ENCODE measurements at places on chromosomes 4 and X.

- DNase-seq, result no peak
These were observed 21.2 kb upstream of the FAM156A start for GRCh38 chrX:52979568-52979967.

DNA sequence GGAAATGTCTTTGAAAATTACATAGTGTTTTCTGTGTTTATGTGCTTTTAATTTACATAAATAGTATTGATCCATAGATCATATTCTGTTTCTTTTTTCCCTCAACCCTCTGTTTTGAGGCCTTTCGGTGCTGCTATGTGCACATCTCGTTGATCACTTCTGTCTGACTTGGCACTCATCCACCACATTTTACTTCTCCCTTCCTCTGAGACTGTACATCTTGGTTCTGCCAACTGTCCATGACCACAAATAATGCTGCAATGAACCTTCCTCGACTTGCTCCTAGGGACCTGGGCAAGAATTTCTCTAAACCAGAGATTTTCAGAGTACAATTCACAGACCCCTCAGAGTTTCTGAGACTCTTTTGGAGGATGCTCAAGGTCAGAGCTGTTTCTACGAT is 74.4 kb downstream of the RTL5 start:
- DNase-seq, result no peak

- DNase-seq, result no peak
These were observed 973 bp downstream of the ADAMTS3 start for GRCh38 chr4:72567821-72568675.

DNA sequence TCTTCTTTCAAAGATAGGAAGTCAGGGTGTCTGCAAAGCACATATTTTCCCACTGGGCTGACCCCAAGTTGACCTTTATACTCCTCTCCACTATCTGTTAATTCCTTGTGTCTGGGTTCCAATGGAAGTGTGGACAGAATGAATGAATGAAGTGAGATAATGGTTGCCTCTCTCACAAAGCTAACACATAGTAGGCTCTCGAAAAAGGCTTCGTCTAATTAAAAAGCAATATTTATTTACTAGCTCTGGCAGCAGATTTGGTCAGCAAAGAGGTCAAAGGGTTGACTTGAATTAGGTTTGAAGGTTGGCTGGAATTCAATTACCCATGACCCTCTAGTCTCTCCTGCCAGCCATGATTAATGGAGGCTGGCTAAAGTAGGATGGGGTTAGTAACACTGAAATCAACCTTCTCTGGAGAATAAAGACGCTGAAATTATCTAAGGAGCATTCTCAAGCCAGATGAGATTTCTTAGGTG is 280.3 kb upstream of the KLF3 start:
- no peak for DNase-seq

- DNase-seq, result no peak
These were observed 32.4 kb upstream of the MYOZ2 start for GRCh38 chr4:119103263-119103662.

DNA sequence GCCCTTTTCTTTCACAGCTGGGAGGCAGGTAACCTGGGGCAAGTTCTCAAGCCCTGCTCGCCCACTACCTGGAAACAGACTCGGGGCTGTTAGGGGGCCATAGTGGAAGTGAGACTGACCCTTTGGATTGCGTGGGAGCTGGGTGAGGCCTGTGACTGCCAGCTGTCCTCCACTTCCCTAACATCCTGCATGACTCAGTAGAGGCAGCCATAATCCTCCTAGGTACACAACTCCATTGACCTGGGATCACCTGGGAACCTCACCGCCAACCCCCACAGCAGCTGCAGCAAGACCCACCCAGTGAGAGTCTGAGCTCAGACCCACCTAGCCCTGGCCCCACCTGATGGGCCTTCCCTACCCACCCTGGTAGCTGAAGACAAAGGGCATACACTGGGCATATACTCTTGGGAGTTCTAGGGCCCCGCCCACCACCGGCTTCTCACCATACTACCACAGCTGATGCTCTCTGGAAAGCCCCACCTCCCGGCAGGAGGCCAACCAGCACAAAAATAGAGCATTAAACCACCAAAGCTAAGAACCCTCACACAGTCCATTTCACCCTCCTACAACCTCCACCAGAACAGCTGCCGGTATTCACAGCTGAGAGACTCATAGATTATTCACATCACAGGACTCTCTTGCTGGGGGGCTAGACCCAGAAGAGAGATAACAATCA is 61.1 kb upstream of the DCTD start:
- no peak for DNase-seq

DNA sequence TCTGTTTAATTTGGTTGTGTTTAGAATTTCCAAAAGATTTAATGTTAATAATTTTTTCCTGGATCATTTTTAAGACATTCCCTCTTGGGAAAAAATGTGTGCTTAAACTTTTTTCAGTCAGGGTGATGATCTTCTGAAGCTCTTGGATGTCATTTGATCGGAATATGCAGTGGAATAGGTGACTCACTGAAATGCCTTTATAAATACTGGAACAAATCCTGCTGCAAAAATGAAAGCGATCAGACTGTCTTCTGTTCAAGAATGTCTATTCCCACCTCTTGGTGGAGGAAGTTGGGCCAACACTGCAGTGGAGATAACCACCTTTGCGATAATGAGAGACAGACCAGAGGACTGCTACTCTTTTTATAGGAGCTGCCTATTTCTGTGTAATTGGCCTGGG is 46.7 kb downstream of the LARP1B start:
- DNase-seq, result no peak

DNA sequence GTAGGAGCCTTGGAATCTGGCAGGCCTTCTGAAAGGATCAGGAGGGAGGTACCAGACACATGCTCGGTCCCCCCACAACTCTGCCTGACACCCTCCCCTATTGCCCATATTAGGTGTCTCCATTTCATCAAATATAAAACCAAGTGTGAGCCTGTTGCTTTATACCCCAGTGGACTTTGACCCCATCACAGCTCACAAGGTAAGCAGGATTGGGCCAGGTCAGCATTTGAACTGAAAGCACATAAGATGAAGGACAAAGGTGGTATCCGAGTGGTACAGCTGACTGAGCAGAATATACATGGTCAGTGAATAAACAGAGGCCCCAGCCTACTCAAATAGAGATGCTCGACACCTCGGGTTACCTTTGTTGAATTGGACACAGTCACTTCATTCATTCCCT is 20.0 kb downstream of the SLC25A43 start:
- DNase-seq, result no peak

- no peak for DNase-seq
These were observed 615.4 kb upstream of the ZFP42 start for GRCh38 chr4:187380181-187380581.

DNA sequence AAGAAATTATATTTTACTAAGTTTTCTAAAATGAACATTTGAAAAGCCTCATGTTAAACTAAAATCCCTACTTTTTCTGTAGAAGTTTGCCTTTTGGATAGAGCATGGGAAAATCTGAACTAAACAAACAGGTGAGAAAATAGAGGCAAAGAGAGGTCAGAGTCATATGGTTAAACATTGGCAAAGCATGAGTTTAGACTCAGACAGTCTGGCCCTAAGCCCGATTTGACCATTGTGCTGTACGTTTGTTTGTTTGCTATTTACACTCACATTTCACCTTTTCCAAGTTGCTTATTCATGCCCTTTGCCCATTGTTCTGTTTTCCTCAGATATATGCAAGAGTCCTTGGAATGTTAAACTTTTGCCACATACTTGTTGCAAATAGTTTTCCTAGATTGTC is 85.4 kb downstream of the TIGD2 start:
- DNase-seq, result no peak

DNA sequence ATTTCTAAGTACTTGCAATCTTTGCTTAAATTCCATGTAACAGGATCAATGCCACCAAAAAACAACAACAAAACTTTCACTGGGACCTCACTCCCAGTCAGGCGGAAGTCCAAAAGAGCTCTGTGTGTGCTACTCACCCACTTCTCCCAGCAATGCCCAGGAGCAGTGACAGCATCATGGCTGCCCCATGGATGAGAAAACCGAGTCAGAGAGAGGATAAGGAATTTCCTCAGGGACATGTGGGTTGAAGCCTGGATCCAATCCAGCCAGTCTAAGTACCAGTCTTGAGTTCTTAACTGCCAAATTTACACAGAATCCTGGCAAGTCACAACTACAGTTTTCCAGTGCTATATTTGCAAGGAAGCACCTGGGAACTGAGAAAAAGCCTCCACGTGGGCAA is 64.5 kb downstream of the STX18 start:
- DNase-seq, result no peak

DNA sequence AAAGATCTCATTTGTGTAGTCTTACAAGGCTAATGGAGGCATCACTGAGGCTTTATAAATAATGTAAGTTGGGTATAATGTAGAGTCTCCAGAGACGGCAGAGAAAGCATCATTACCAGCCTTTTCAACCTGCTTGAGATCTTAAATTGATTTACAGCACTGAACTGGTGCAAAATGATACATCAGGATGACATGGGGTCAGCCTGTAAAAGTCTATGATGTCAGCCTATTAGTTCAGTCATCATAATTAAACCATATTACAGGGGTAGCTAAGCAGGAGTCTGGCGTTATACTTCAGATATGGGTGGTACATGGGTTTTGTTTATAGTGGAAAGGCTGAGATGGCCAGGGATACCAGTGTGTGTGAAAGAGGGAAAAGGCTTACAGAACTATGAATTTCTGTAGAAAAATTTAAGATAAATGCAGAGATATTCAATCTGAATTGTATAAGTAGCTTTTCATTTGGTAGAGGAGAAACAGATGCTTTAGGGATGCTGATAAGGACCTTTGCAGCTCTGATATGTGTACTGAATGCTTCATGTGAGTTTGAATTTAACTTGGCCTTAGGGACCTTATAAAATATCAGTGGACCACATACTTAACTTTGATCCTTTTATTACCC is 2.7 kb downstream of the SMAD1 start:
- DNase-seq, result no peak

DNA sequence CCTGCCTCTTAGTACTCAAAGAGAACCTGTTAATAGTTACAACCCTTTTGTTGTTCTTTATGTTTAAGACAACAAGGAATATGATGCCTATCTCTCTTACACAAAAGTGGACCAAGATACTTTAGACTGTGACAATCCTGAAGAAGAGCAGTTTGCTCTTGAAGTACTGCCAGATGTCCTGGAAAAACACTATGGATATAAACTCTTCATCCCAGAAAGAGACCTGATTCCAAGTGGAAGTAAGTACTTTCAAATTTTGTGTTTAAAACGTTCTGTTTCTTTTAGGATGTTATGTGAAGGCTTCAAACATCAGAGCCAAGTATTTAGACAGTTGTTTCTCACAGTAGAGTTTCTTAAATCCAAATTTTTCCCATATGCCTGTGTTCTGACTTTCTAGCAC is 67.2 kb upstream of the NRK start:
- DNase-seq, result no peak

DNA sequence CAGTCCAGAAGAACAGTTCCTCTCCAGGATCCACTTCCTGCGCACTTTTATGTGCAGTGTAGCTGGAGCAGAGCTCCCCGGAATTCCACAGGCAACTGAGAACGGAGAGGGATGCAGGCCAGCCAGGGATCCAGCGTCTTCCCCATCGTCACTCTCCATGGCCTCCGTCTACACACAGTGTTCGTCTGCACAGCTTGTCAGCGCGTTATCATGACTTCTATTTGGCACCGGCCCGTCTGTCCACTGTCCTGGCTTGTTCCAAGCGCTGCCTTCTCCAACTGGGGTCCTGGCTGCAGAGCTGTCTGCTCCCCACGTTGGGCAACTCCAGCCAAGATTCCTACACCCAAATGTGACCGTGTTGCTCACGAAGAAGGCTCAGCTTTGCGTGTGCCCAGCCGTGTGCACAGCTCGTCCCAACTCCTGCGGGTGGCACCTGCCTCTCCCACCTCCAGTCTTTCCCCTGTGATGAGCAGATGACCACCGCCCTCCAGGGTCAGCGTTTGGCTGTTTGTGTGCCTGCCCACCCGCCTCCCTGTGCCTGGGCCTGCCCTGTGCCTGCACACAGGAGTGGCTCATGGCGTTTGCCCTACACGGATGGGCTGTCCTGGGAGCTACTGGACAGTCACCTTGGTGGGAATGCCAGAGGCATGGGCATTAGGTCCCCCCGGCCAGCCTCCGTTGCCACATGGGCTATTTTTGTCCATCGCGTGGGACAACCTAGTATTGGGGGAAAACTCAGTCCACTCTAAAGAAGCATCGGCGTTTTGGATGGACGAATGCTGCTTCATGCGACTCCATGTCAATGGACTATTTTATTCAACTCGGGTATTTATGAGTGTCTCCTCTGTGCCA is 2.2 kb upstream of the CTBP1 start:
- DNase-seq, result no peak

DNA sequence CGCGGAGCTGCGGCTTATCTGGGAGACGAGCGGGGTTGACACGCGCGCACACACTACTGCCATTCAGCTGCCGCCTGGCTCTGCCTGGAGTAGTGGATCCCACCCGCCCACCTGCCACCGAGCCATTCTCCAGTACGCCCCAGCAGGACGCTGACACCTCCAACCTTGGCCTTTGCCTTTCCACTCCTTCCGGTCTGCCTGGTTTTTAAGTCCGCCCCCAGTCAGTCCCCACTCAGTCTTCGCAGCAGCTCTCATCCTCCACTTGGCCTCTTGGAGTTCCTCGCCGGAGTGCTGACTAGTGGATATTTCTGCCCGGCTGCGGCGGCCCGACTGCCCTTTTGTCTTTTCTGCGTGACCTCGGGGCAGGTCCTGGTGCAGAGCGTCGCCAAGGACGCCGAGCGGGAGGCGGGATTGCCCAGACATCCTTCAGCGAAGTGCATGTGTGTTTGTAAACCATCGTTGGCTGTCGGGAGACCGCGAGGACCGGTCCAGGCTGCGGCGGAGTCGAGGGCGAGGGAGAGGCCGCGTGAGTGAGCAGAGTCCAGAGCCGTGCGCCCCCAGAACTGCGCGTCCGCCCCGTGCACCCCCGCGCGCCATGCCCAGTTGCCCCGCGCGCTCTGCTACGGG is 1.1 kb downstream of the SLIT2 start:
- no peak for DNase-seq

- DNase-seq, result no peak
These were observed 26.0 kb downstream of the AMTN start for GRCh38 chr4:70544279-70544868.

- DNase-seq, result no peak
These were observed 90.9 kb upstream of the TLR2 start for GRCh38 chr4:153593161-153593560.

- DNase-seq, result no peak
These were observed 14.2 kb upstream of the PABPC4L start for GRCh38 chr4:134215620-134216344.

DNA sequence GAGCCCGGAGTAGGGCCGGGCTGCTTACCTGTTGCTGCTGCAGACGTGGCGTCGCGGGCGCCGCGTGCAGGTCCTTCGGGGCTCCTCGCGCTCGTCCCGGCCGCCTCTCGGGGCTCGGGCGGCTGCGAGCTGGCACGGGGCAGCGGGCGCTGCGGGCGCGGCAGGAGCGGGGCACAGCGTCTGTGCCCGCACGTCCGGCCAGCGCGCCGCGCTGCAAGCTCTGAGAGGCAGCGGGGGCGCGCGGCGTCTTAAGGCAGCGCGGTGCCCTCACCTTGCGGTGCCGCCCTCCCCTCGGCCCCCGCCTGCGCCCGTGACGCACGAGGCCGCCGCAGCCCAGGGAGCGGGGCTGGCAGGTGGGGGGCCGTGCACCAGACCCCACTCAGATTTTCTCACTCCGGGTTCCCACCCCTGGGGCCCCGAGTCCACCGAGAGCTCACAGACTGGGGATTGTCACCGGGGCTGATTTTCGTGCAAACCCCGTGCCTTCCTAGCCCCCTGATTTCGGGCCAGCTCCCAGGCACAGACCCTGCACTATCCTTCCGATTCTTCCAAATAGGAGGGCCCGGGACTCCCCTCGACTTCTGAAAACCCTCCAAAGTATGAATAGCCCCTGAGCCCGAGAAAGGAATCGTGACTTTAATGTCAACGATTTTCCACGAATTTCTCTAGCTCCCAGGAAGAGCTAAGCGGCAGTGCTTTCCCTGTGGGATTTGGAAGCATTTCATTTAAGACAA is at the start of gene GPR101:
GPR101 (minus strand) TSS at position 222 of the 734 bp plus-strand sequence. CDS start 2,321 bp downstream, outside the sequence.
- DNase-seq, result no peak

- DNase-seq, result no peak
These were observed 1.1 kb downstream of the RPS6KA6 start for GRCh38 chrX:84186603-84187532.
